ENCODE measurements at places on chromosomes 3 and 15. TPM values are rescaled to one million over a fixed set of nuclear protein-coding genes. Genes with fewer than 3 reads are reported as not detected.

SERINC4 gene
- not detected for total RNA-seq

FOXL2 gene
- total RNA-seq = 1.2 TPM

ROPN1 gene
- total RNA-seq = 0.14 TPM

CCDC33 gene
- 0.24 TPM for total RNA-seq

RBPMS2 gene
- 0.50 TPM for total RNA-seq

GPR160 gene
- total RNA-seq = 2.7 TPM

DNA sequence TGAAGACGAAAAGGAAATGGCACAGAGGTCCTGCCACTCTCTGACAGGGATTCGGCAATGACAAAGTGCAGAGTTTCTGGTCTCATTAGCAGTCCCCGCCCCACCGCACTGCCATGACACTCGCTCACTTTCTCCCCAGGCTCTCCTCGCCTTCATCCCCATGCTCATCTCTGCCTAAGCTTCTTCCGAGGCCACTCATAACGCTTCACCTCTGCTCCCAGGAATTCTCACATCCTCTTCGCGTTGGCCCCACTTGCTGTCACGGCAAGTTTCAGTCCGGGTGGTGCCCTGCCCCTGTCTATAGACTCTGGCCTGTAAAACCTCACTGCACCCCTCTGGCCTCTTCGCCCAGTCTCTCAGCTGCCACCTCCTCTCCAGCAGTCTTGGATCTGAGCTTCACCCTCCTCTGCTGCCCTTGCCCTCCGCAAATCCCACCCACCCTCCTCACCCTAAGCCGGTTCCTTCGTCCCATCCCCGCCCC is 654 bp downstream of the RUBCN start:
- peak; percentile 35 for DNase-seq

GRCh38 chr3:82329300-82329699 is 567.9 kb upstream of the GBE1 start:
- no peak for DNase-seq

GRCh38 chr3:152595975-152596821 is 238.7 kb upstream of the P2RY1 start:
- peak; percentile 36 for DNase-seq

DNA sequence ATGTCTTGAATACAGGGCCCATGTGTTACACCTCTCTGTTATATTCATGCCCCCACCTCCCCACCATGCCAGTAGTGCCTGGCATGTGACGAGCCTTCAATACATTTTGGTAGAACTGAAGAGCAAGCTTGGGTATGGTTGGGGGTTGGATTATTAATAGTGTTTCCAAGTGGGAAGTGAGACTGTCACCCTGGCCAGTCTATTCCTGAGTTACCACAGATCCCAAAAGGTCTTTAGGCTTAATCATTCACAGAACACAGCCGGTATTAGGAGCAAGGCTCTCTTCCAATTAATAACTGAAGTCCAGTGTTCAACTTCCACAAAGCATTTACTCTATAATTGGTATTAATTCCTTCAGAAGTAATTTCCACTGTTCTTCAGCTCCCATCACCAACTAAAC is 231.9 kb upstream of the LRTM1 start:
- DNase-seq = no peak

DNA sequence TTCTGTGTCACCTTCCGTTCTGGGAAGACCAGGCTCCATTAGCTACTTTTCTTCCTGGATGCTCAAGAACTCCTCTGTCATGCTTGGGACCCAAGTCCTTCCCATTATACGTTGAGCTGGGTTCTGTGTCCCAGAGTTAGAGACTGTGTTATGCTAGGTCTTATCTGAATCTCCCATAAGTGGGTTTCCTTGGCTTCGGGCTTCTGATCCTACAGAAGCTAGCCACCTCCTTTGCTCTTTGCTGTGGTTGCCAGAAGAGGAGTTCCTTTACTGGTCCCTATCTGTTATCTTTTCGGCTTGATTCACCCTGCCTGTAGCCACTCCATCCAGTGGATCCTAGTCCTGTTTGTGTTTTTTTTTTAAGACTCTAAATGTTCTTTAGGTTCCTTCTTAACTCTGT is 38.0 kb downstream of the TYRO3 start:
- DNase-seq = no peak

- DNase-seq = no peak
Measured at GRCh38 chr3:13095408-13095937, 22.2 kb upstream of the IQSEC1 start.

DNA sequence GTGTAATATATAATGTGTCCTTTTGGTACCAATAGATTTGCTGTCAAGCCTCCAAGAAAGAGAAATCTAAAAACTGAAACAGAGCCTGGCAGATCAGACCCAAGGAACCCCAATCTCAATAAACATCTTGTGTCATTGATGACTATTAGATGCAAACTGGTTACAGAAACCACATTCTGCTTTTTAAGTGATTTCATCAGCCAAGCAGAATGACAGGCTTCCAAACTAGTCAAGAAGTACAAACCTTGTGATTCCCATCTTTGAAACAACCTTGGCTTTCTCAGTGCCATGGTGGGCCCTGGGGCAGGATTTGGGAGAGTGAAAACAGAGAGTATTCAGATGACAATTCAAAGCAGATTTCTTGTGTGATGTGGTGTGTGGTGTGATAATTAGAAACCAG is 45.6 kb upstream of the STRIT1 start:
- no peak for DNase-seq

GRCh38 chr3:116444115-116444747 is 1.1 kb downstream of the LSAMP start:
- DNase-seq = no peak

Data from A172 (cell line).